ENCODE measurements at places on chromosomes 2 and 18.

DNA sequence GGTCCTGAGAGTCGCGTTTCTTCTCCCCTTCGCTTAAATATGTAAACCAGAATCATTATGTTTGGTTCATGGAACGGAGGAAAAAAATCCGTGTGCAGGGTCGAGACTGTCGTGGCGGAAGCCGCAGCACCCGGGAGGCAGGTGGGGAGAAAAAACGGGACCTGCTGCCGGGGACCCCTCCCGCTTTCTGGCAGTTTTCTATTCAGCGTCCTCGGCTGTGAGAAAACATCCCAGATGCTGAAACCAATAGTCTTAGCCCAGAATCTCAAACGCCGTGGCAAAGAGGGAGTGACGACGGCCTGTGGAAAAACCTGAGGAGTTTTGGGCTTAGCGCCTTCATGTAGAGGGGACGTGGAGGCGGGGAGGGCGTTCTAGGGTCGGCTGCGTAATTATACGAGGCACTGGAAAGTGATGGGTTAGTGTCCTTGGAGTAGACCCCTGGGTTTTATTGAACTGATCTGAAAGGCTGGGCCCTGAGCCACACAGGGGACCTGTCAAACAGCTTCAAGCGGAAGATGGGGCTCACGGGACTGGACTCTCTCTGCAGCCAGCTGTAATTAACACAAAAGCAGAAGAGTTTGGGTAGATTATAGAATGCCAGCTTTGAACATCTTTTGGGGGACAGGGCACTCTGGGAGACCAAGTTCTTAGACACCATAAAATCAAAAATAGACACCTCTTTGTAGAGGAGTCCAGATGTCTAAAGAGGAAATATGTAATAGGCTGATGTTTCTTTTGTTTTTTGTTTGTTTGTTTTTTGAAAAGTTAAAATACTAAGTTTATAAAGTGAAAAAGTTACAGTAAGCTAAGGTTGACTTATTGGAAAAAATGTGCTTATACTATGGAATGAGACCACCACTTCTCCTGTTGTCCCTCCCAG, 834 bp upstream of the BUB1 start:
- no peak for DNase-seq

GRCh38 chr18:12391487-12392165, 14.6 kb upstream of the AFG3L2 start:
- DNase-seq: no peak

DNA sequence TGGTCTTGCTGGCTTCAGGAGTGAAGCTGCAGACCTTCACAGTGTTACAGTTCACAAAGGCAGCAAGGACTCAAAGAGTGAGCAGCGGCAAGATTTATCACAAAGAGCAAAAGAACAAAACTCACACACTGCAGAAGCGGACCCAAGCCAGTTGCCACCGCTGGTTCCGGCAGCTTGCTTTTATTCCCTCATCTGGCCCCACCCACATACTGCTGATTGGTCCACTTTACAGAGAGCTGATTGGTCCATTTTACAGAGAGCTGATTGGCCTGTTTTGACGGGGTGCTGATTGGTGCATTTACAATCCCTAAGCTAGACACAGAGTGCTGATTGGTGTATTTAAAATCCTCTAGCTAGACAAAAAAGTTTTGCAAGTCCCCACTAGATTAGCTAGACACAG, 37.2 kb upstream of the ZNF532 start:
- no peak for DNase-seq

DNA sequence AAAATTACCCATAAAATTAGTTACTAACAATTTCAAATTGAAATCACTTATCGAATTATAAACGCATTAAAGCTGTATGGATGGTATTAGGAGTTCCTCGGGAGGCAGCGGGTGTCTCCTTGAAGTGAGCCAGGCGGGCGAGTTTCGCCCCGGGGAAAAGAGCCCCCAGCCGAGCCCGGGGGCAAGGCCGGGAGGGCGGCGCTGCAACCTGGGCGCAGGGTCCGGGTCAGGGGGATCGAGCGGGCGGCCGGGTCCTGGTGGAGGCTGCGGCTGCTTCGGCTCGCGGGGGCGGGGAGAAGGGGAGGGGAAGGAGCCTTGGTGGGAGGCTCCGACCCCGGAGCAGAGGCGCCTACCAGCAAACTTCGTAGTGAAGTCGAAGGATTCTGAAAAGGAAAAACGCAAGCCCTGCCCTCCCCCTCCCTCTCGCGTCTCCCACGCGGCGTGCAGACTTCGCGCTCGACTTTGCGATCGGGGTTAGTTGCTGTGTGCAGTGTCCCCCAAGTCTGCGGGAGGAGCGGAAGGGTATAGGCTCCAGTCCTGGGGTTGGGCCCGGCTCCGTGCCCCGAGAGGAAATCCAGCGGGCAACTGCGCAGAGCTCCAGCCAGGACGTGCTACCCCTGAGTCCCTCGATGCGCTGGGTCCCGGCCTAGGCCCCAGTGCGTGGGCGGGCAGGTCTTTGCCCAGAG, 140.8 kb downstream of the MEIS1 start:
- DNase-seq: no peak

- DNase-seq: no peak
Observed at GRCh38 chr2:177816766-177817165, 255.8 kb downstream of the PDE11A start.

DNA sequence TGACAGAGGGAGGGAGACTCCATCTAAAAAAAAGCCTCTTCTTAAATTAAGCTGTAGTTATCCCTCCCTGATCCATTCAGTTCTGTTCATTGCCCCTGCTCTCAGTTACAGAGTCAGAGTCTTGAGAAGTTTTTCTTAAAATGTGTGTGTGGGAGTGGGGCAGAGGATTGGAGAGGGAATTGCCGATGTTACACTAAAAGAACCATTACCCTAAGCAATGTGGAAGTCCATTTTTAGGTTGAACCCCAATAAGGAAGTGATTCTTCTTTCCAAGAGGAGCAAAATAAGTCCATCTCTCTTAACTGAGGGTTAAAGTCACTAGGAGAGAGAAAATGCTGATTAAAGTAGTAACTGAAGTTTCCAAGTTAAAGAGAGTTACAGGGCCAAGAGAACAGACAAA, 21.2 kb upstream of the THOC1 start:
- no peak for DNase-seq
